ENCODE measurements at places on chromosomes 4 and X.

DNA sequence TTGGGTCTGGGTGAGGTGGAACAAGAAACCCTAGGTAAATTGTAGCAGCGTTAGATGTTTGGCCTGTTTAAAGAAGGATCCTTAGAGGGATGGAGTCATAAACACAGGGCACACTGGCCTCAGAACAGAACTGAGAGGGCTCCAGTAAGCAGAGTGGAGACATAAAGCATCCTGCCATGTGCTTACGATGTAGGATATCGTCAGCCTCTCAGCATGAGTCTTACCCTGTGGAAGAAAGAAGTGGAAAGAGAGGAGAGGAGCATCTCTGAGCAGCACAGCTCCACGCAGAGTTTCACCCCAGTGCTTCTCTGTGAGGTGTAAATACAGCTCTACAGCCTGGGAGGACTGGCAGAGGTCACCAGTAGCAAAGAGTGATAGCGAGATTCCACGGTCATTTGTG is 27.8 kb upstream of the SORBS2 start:
- no peak for DNase-seq

DNA sequence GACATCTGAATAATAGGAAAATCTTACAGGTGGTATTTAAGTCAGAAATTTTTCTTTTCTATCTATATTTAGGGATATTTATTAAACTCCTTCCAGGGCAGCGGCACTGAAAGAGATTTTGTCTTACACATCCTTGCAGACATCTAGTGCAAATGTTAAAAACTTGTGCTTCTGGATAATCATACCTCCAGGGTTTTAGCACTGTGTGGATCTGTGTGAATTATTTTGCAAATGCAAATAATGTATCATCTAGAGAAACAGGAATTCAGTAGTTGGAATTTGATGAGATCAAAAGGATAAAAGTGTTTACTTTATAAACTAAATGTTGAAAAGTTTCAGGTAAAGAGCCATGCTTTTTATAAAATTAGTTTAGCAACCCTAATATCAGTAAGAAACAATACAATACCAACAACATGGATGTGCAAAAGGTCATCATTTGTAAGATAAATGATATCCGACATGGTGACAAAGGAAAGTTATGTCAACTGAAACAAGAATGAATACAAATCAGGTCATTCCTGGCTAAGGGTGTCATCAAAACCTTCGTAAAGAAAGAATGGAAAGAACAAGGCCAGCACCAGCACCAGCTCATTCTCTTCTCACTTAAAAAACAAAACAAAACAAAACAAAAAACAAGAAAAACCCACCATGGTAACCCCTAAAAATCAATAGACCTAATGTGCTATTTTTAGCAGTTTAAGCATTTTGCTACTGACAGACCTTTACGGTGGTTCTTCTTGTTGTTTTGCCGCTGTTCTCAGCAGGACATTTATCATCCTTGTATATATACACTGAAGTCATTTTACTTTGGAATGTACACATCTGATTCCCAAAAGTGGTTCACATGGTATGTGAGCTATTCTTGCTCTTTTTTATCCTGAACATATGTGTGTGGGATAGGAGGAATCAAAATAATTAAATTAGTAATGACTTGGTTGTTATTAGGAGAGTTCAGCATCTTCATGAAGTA is 219.7 kb upstream of the NDST3 start:
- DNase-seq = no peak

DNA sequence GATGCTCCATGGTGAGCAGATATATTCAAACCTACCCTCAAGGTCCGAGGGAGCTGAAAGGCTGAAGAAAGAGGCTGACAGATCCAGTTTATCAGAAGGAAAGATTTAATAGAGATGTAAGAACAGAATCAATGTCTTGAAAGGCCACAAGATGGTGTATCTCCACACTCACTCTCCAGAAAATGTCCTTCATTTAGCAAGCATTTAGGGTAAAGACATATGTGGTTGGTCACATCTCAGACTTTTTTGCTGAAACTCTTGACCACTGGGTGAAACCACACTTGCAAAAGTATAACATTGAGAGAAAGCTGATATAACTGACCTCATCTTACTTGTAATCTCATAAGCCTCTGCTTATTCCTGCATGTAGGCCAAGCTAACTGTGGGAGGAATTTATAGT is 745.8 kb upstream of the GALNTL6 start:
- no peak for DNase-seq

- DNase-seq = no peak
Observed at GRCh38 chr4:141314627-141315026, 93.9 kb downstream of the ZNF330 start.

DNA sequence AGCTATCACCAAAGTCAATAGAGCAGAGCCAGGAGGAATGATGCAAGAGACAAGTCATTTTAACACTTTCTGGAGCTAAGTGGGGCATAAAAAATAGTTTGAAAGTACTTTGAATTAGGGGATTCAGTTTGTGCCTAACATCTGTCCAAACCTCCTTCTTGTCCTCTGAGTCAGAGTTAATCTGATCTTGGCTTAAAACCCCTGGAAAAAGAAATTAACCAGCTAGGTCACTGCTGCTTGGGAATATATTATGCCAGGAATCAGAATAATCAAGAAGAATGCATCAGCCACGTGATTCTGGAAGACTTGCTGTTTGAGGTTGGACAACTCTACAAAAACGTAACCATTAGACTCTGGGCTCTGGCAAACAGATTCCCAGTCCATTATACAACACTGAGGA is 45.3 kb upstream of the EDA2R start:
- no peak for DNase-seq

- DNase-seq = no peak
Observed at GRCh38 chrX:139974471-139974870, 9.2 kb upstream of the CXorf66 start.

DNA sequence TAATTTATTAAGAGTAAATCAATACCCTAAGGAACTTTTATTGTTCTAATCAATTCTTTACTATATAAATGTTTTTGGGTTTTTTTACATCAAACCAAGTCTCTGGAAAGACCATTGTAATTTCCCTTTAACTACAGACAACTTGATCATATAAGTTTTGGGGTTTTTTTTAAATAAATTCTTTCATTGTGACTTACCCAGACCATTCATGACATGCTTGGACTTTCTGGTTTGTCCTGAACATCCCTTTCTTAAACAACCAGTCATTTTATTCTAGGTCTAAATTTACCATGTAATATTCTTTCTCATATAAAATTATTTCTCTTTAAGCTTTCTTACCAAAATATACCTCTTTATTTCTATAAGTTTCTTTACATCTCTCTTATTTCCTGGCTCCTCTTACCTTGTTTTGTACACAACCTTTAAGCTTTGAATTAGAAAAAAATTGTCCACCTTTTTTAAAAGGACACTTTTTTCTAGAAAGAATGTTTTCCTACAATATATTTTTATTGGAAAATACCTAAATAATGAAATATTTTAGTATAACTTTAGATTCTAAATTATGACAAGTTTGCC is 8.4 kb downstream of the CNGA1 start:
- no peak for DNase-seq

DNA sequence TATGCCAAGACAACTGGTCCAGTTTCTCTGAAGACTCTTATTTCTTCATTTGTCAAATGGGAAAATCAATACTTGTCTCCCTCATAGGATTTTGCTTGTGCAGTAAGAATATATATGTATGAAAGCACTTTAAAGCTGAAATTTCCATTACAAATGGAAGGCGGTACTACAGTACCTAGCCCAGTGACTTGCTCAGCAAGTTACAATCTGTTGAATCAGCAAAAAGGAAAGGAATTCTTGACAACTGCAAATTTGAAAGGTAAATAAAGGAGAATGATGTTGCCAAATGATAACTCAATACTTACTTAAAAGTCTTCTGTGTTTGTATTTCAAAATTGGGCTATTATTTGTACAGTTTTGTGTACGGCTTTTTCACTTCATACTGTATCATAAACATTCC is 71.1 kb downstream of the PKD2 start:
- no peak for DNase-seq

GRCh38 chr4:6379767-6380745 is 92.4 kb downstream of the PPP2R2C start:
- DNase-seq = no peak

- no peak for DNase-seq
Observed at GRCh38 chr4:36332782-36333131, 51.3 kb downstream of the DTHD1 start.

DNA sequence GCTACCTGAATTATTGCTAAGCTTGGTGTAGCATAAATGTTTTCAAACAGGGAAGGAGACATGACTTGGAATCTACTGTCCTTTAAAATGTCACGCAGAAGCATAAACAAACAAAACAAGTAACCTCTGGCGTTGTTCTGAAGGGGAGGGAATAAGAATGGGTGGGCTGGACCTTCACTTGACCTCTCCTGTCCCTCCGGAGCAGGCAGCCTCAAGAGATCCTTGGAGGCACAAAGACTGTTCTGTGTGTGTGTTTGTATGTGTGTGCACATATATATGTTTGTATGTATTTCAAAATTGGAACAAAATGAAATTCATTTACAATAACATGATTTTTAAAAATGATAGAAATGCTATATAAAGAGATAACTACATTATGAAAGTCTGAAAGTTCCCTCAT is 91.3 kb upstream of the DCLK2 start:
- DNase-seq = no peak

- no peak for DNase-seq
Observed at GRCh38 chrX:108216919-108217571, 125.5 kb downstream of the ATG4A start.

DNA sequence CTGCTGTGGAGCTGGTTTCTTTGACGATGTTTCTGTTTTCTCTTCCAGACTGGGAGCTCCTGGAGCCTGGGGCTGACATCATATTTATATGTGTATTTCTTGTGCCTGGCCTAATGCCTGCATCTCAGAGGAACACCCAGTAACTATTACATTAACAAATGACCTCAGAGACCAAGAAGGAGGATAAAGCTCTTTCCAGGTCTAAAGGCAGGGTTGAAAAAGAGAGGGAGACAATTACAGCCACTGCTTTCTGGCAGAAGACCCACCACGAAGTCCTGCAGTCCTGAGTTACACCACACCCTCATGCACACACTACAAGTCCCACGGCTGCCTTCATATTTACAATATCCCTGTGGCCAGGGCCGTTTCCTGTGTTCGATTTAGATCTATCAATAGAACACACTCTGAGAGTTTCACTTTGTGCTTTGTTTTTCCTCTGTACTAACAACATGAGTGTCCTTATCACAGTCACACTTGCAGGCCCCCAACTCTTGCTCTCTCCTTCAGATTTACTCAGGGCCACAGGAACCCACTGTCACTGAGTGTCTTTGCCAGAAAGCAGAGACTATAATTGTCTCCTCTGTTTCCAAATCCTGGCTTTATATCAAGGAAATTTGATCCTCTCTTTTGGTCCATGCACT is 535.5 kb downstream of the MID1IP1 start:
- no peak for DNase-seq

- no peak for DNase-seq
Observed at GRCh38 chr4:99540277-99540939, 23.4 kb downstream of the TRMT10A start.

GRCh38 chrX:121256647-121257046 is 209.2 kb downstream of the GLUD2 start:
- DNase-seq = no peak

DNA sequence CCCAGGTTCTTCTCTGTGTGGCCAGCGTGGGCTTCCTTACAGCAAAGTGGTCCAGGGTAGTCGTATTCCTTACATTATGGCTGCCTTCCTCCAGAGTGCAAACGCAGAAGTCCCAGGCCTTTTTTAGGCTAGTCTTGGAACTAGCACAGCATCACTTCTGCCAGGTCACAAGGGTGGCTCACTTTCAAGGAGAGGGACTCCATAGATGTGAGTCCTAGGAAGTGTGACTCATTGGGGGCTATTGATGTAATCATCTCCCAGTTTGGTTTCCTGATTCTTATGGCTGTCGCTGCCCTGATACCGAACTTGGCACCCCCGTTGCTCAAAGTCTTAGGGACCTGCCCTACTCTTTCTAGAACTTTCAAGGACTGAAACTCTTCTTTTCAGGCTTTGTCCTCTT is 140.0 kb downstream of the DCK start:
- DNase-seq = no peak

DNA sequence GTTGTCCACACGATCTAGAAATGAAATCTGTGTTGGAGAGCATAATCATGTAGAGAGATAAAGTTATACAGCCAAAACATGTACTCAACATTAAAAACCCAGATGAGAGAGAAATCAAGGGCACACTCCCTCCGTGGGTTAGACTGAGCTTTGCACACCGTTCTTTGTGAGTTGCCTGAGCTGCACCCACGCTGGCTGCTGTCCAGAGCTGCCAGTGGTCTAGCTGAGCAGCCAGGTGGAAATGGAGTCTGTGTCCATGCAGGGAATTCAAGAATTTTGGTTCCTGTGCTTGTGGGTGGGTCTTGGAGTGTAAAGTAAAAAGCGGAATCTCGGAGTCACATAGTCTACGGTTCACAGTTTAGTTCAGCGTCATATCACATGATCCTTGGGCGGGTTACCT is 84.6 kb downstream of the GPR143 start:
- DNase-seq = no peak

GRCh38 chr4:173046818-173047217 is 121.8 kb upstream of the GALNT7 start:
- DNase-seq = peak; percentile 30

GRCh38 chr4:124590480-124590879 is 122.1 kb downstream of the ANKRD50 start:
- no peak for DNase-seq

GRCh38 chr4:93731456-93731855 is 97.1 kb upstream of the ATOH1 start:
- no peak for DNase-seq

GRCh38 chr4:55951191-55951922 is 2.6 kb downstream of the CEP135 start:
- no peak for DNase-seq

GRCh38 chr4:151676301-151676700 is 84.5 kb downstream of the GATB start:
- no peak for DNase-seq

GRCh38 chr4:155818639-155819038 is 47.4 kb downstream of the ASIC5 start:
- DNase-seq = no peak

- no peak for DNase-seq
Observed at GRCh38 chr4:66197451-66197850, 527.2 kb upstream of the EPHA5 start.

GRCh38 chrX:80807606-80807991 is 2.1 kb downstream of the BRWD3 start:
- DNase-seq = peak; percentile 17

GRCh38 chrX:115233497-115234455 is at the start of gene LRCH2:
TSS of gene LRCH2 (minus strand) at chrX:115234096. CDS start at chrX:115234041, 55 bp downstream.
- DNase-seq = peak; percentile 23

GRCh38 chr4:10066670-10067651 is 45.7 kb upstream of the SLC2A9 start:
- no peak for DNase-seq
